ENCODE measurements at places on chromosomes 1 and 21.

DNA sequence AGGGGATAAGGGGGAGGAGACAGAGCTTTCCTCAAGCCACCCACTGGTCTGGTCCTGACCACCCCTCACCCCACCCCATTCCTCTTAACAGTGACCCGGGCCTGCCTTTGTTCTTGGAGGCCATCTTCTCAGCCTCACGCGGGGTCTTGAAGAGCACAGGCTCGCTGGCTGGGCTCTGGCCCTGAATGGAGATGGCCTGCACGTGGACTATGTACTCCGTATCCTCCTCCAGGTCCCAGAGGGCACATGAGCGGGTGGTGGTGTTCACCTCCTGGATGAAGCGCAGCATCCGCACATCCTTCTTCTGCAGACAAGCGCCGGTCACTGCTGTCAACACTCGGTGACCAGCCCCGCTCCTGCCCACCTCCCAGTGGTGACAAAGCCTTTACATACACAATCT is 2.6 kb downstream of the FNDC5 start:
- DNase-seq: no peak

DNA sequence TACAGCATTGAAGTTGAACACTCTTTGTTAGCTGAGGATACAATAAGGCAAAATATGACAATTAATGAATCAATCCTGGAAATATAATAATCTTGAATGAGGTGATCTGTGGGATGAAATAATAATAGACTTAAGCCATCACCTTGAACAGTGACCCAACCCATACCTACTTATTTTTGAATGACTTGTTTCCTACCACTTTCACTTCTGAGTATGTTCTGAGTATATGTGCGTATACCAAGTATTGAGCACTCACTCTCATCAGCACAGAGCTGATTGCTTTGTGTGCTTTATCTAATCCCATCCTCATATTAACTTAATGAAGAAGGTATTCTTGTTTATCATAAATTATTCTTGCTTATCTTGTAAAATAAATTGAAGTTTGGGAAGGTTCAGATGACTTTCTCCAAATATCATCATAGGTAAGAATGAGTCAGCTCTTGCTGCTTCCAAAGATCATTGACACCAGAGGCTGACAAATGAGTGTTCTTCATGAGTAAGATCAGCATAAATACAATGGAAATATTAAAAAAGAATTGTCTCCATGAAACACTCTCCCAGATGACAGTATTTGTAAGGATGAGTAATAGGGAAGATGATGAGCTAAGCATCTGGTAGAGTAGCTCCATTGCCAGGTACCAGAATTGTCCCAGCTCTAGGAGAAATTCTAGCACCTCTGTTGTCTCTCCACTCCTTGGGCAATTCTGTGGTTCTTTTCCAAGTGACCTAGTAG is 198.1 kb upstream of the KIAA0040 start:
- no peak for DNase-seq

GRCh38 chr1:12333036-12333785 is 103.4 kb downstream of the VPS13D start:
- no peak for DNase-seq

GRCh38 chr1:115266729-115267421 is 71.2 kb downstream of the NGF start:
- no peak for DNase-seq

- DNase-seq: no peak
These were observed 135.6 kb downstream of the ST6GALNAC3 start for GRCh38 chr1:76210160-76210559.

GRCh38 chr1:212637902-212638301 is 29.3 kb downstream of the ATF3 start:
- DNase-seq: no peak
